ENCODE measurements at places on chromosomes 1 and 21.

DNA sequence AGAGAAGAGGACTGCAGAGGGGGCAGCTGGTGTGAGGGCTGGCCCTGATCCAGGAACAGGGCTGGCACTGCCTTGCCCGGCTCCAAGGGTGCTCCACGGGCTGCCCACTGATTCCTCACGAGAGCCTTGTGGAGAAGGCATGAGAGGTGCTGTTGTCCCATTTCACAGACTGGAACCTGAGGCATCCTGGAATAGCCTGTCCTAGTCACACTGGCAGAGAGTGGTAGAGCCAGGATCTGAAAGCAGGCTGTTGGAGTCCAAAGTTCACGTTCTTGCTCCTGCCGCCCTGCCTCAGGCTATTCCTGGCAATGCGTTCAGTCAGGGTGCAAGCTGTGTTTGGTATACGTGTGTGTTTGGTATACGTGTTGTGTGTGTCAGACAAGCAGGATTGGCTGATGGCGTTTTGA is 1.8 kb downstream of the RER1 start:
- H3K4me1 ChIP-seq, result peaks cover 45% of the 10 kb centered on the region
- no peak overlapping the region for H3K4me3 ChIP-seq
- no peak overlapping the region for H3K27ac ChIP-seq
- H3K27me3 ChIP-seq, result no peaks in the 10 kb centered on the region
- no peak for DNase-seq

- DNase-seq, result peak; percentile 79
- no peak overlapping the region for H3K4me3 ChIP-seq
- H3K36me3 ChIP-seq, result no peaks in the 10 kb centered on the region
- H3K27me3 ChIP-seq, result no peaks in the 10 kb centered on the region
- peaks cover 36% of the 10 kb centered on the region for H3K4me1 ChIP-seq
These were observed 102.3 kb upstream of the TMPRSS2 start for GRCh38 chr21:41610042-41610839.

- no peak overlapping the region for H3K4me3 ChIP-seq
- no peaks in the 10 kb centered on the region for H3K4me1 ChIP-seq
- H3K36me3 ChIP-seq, result no peaks in the 10 kb centered on the region
- no peak overlapping the region for H3K27ac ChIP-seq
- peaks cover 40% of the 10 kb centered on the region for H3K27me3 ChIP-seq
These were observed 99.8 kb downstream of the KAZN start for GRCh38 chr1:14698314-14698713.

- no peak overlapping the region for H3K27ac ChIP-seq
- DNase-seq, result no peak
- H3K27me3 ChIP-seq, result no peaks in the 10 kb centered on the region
- no peaks in the 10 kb centered on the region for H3K36me3 ChIP-seq
- no peak overlapping the region for H3K4me3 ChIP-seq
These were observed 25.2 kb downstream of the PDE4B start for GRCh38 chr1:65817891-65818290.

GRCh38 chr1:214678386-214678785 is 75.4 kb downstream of the CENPF start:
- DNase-seq, result no peak
- H3K36me3 ChIP-seq, result no peaks in the 10 kb centered on the region
- no peaks in the 10 kb centered on the region for H3K4me1 ChIP-seq
- H3K4me3 ChIP-seq, result no peak overlapping the region
- H3K27me3 ChIP-seq, result no peaks in the 10 kb centered on the region

- DNase-seq, result no peak
- H3K4me1 ChIP-seq, result peaks cover 42% of the 10 kb centered on the region
- H3K27ac ChIP-seq, result peak overlapping the region; percentile 47
These were observed 37.1 kb downstream of the PRRX1 start for GRCh38 chr1:170700842-170701615.

GRCh38 chr1:248791010-248791409 is 34.7 kb downstream of the SH3BP5L start:
- H3K27me3 ChIP-seq, result no peaks in the 10 kb centered on the region
- no peak overlapping the region for H3K27ac ChIP-seq
- no peaks in the 10 kb centered on the region for H3K4me1 ChIP-seq
- no peak for DNase-seq

DNA sequence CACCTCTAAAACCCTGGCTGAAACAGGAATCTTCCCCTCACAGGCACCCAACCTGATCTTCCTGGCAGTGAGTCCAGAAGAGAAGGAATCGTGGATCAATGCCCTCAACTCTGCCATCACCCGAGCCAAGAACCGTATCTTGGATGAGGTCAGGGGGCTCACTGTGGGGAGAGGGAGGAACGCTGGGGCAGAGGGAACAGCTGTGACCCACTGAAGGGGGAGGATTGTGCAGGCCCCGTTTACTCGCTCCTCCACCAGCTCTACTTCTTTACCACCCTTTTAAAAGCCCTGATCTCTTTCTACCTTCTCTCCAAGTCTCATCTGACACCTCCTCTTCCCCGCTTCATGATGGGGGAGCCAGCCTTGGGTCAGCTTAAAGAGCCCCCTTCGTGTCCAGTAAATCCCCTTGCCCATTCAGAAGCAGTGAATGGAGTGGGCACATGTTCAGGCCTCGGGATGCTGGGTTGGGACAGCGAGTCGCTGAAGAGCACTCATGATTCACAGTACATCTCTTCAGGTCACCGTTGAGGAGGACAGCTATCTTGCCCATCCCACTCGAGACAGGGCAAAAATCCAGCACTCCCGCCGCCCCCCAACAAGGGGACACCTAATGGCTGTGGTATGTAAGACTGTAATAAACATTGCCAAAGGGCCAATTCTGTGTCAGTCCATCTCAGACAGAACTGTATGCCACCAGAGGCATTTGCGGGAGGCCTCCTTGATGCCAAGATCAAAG is 7.3 kb downstream of the PLEKHO1 start:
- no peaks in the 10 kb centered on the region for H3K27me3 ChIP-seq
- H3K4me1 ChIP-seq, result no peaks in the 10 kb centered on the region
- H3K36me3 ChIP-seq, result peaks cover 73% of the 10 kb centered on the region

DNA sequence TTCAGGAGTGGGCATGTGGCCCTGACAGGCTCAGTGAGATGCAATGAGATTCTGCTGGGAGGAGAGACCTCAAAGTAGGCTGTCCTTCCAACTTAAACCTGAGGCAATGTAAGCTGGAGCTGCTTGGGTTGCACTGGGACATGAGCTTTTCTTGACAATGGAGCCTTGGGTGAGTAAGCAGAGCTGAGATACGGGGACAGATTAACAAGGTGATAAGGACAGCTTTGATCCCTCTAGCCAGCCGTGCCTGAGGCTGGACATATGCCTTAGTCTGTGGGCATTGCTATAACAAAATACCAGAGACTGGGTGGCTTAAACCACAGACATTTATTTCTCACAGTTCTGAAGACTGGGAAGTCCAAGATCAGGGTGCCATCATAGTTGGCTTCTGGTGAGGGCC is 18.3 kb upstream of the NGF start:
- H3K27ac ChIP-seq, result no peak overlapping the region
- no peaks in the 10 kb centered on the region for H3K27me3 ChIP-seq
- H3K36me3 ChIP-seq, result no peaks in the 10 kb centered on the region
- no peaks in the 10 kb centered on the region for H3K4me1 ChIP-seq
- no peak overlapping the region for H3K4me3 ChIP-seq
- no peak for DNase-seq

DNA sequence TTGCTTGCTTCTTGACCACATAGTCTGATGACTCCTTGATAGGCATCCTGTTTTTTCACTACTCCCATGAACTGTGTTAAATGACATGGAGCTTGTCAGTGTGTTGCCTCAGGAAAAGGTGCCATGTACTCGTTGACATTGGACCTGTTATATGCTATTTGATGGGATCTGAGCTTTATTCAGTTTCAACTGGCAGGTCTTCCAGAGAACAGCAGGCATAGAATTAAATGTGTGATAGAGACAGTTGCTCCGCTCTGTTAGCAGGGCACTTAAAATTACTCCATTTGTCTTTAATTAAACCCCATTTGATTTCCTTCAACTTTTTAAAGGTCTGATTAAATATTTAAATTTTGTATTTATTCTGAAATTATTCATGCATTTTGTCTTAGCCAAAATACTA is 189.7 kb upstream of the ADGRL4 start:
- no peak overlapping the region for H3K4me3 ChIP-seq
- H3K27me3 ChIP-seq, result no peaks in the 10 kb centered on the region
- no peaks in the 10 kb centered on the region for H3K36me3 ChIP-seq
- H3K27ac ChIP-seq, result no peak overlapping the region
- no peak for DNase-seq
- no peaks in the 10 kb centered on the region for H3K4me1 ChIP-seq

DNA sequence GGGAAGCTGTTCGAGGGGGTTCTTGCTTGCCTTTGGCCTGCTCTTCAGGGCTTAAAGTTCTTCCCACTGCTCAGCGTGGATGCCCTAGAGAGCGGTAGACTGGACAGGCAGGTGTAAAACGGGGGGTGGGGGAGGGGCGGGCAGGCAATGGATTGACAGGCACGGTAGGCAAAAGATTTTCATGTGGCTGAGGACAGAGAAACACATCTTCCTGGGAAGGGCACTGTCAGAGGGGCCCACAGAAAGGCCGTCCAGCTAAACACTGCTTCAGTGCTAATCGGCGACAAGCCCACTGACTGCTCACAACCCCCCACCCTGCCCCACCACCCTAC is 412 bp downstream of the ABCA4 start:
- no peaks in the 10 kb centered on the region for H3K4me1 ChIP-seq
- no peaks in the 10 kb centered on the region for H3K36me3 ChIP-seq
- DNase-seq, result no peak
- H3K4me3 ChIP-seq, result no peak overlapping the region
- H3K27ac ChIP-seq, result no peak overlapping the region

GRCh38 chr1:8889103-8889846 is 10.8 kb upstream of the ENO1 start:
- no peak overlapping the region for H3K4me3 ChIP-seq
- H3K4me1 ChIP-seq, result peaks cover 7% of the 10 kb centered on the region
- H3K27ac ChIP-seq, result peak overlapping the region; percentile 73
- no peak for DNase-seq
- H3K36me3 ChIP-seq, result no peaks in the 10 kb centered on the region
- H3K27me3 ChIP-seq, result no peaks in the 10 kb centered on the region

GRCh38 chr1:162218546-162218945 is 149.1 kb downstream of the NOS1AP start:
- no peak overlapping the region for H3K27ac ChIP-seq
- no peaks in the 10 kb centered on the region for H3K36me3 ChIP-seq
- no peak overlapping the region for H3K4me3 ChIP-seq
- DNase-seq, result no peak
- no peaks in the 10 kb centered on the region for H3K27me3 ChIP-seq

GRCh38 chr1:5660141-5660935 is 331.9 kb downstream of the NPHP4 start:
- H3K4me1 ChIP-seq, result no peaks in the 10 kb centered on the region
- peaks cover 36% of the 10 kb centered on the region for H3K27me3 ChIP-seq
- H3K4me3 ChIP-seq, result no peak overlapping the region

DNA sequence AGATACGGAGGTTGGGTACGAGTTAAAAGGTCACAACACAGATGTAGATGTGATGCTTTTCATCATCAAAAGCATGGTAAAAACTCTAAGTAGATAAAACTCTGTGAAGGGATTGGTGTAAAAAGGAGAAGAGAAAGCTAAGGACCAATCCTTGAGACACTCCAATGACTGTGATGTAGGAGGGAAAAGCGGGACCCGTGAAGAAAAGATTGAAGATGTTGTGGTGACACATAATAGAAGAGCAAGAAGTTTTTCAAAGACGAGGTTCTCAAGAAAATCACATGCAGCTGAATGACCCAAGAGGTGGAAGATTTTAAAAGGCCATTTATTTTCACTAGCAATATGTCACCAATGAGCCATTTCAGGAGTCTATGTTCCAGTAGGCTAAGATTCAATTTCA is 179.5 kb downstream of the MRPL39 start:
- H3K27me3 ChIP-seq, result no peaks in the 10 kb centered on the region
- H3K4me1 ChIP-seq, result no peaks in the 10 kb centered on the region
- no peak overlapping the region for H3K4me3 ChIP-seq
- no peak for DNase-seq
- no peaks in the 10 kb centered on the region for H3K36me3 ChIP-seq
- no peak overlapping the region for H3K27ac ChIP-seq

- no peaks in the 10 kb centered on the region for H3K36me3 ChIP-seq
- H3K27me3 ChIP-seq, result no peaks in the 10 kb centered on the region
- no peak overlapping the region for H3K4me3 ChIP-seq
These were observed 48.8 kb downstream of the CACNA1E start for GRCh38 chr1:181531951-181532600.

DNA sequence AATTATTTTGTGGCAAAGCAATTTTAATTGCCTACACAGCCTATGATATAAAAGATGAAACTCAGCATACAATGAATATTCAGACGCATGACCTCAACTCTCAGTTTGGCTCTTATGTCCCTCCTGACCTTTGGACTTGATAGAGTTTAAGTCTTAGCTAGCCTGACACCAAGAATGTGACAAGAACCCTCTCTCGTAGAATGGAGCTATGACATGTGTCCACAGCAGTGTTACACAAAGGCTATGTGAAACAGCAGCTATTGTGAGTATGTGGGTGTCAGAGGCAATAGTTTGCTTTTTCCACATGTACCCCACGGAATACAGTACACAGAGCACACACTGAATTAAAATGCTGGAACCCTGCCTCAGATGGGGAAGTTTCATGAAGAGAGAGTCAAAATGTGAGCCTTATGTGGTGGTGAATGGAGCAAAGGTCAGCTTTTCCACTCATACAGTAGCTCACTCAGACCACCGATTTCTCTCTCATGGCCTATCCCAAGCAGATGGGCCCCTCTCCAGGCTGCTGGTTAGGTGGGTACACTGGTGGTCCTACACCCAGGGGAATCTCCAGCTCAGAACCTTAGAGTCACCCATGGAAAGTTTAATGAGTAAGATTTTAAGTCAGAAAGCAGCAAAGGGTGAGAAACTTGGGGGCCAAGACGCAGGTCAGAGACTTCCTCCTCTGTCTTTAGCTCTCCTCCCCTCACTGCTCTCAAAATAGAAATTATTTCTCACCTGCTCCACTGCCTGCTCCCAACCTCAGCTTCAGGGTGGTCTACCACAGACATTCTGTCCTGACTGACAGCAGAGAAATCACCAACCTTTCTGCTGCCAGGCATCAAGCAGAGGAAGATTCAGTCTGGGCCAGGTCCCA is 10.1 kb upstream of the XCL2 start:
- no peaks in the 10 kb centered on the region for H3K27me3 ChIP-seq
- H3K36me3 ChIP-seq, result no peaks in the 10 kb centered on the region
- DNase-seq, result no peak
- H3K27ac ChIP-seq, result no peak overlapping the region
